ENCODE measurements at places on chromosomes 5 and 9. TPM values are rescaled to one million over a fixed set of nuclear protein-coding genes. Genes with fewer than 3 reads are reported as not detected.

Gene GNA14
- 8.4 TPM for total RNA-seq

Gene ST8SIA4
- 8.7 TPM for total RNA-seq

Gene TESK1
- 4.7 TPM for total RNA-seq

Gene DNM1
- total RNA-seq: 0.97 TPM

Gene CCDC107
- total RNA-seq: 10.1 TPM

Gene GLRA1
- not detected for total RNA-seq

Gene PLEKHG4B
- total RNA-seq: not detected

Gene DOLPP1
- total RNA-seq: 10.1 TPM

Gene PCDHA9
- under 0.01 TPM for total RNA-seq

Gene KIF27
- 4.1 TPM for total RNA-seq

Gene TNC
- total RNA-seq: 4.6 TPM

Gene TSLP
- total RNA-seq: 0.61 TPM

Gene SPEF2
- total RNA-seq: 0.97 TPM

Gene PTPRD
- total RNA-seq: 4.9 TPM

Gene PCDHA5
- total RNA-seq: not detected

Gene ENTREP1
- 1.6 TPM for total RNA-seq

Gene ADAMTSL2
- total RNA-seq: under 0.01 TPM

Gene LEAP2
- total RNA-seq: not detected

Gene FOXI1
- not detected for total RNA-seq

Gene ITGA2
- 74.1 TPM for total RNA-seq

Gene DPYSL3
- 166 TPM for total RNA-seq

Gene LCN1
- total RNA-seq: not detected

Gene IL12B
- total RNA-seq: not detected

Gene SAXO1
- not detected for total RNA-seq

Gene LRRC70
- total RNA-seq: 27.7 TPM

Gene COX7C
- 213 TPM for total RNA-seq

Gene ZNF483
- total RNA-seq: 1.6 TPM

Gene STPG3
- total RNA-seq: not detected

Gene THBS4
- total RNA-seq: under 0.01 TPM

Gene UTP15
- total RNA-seq: 30.9 TPM

Gene PDE6A
- not detected for total RNA-seq

Gene SPATA31C2
- total RNA-seq: not detected

Gene PIP5K1B
- total RNA-seq: not detected

Gene TMEM215
- not detected for total RNA-seq

Gene ZNF883
- total RNA-seq: 0.32 TPM

Gene CCL21
- not detected for total RNA-seq

Gene MARVELD2
- total RNA-seq: 4.0 TPM

Gene SLC25A2
- 0.15 TPM for total RNA-seq

Gene FBP1
- total RNA-seq: 6.8 TPM

Gene GABRA1
- not detected for total RNA-seq

Gene NINJ1
- total RNA-seq: 17.3 TPM

Gene LPAR1
- 0.32 TPM for total RNA-seq

Gene PCDHA1
- total RNA-seq: 0.32 TPM

Gene CENPK
- 20.5 TPM for total RNA-seq

Gene PCDHGA11
- 5.3 TPM for total RNA-seq

Gene GM2A
- total RNA-seq: 11.4 TPM

Gene DRD1
- total RNA-seq: not detected

Gene C8G
- not detected for total RNA-seq

Gene FOXD1
- total RNA-seq: 0.30 TPM

Data from epithelial cell of umbilical artery (primary cell).